ENCODE measurements at places on chromosomes 3 and 15. TPM values are rescaled to one million over a fixed set of nuclear protein-coding genes. Genes with fewer than 3 reads are reported as not detected.

DNA sequence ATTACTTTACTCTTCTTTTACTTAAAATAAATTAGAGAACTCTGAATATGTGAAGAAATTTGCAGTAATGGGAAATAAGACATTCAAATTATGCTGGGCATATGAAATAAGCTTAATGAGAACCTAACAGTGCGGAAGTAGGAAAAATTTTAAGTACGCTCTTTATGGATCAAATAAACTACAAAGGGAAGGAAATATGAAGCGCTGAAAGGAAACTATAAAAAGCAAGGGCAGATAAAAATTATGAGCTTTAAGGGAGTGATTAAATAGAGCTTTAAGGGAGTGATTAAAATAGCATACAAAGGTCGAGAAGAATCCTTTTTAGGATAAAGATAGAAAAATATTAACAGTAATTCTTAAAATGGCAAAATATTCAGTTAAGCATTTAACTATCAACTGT lies 118.3 kb upstream of the AADACL2 start:
- no peak for DNase-seq

- DNase-seq = no peak
These were observed 25.3 kb downstream of the CMSS1 start for GRCh38 chr3:99842826-99843589.

DNA sequence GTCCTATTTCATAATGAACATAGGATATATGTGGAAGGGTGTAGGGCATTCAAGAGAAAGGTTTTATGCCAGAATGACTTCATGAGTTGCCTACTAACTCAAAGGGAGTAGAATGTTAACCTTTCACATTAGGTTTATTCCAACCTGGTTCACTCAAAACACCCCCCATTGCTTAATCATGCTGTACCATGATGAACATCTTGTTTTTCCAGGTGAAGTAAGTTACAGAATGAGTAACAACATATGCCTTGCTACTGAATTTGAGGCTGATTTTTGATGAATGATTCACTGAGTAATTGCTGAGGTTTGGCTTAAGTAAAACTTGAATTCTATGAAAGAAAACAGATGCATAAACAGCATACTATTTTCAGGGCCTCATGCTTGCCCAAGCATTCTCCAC lies 5.9 kb upstream of the CLDN16 start:
- DNase-seq = no peak

DNA sequence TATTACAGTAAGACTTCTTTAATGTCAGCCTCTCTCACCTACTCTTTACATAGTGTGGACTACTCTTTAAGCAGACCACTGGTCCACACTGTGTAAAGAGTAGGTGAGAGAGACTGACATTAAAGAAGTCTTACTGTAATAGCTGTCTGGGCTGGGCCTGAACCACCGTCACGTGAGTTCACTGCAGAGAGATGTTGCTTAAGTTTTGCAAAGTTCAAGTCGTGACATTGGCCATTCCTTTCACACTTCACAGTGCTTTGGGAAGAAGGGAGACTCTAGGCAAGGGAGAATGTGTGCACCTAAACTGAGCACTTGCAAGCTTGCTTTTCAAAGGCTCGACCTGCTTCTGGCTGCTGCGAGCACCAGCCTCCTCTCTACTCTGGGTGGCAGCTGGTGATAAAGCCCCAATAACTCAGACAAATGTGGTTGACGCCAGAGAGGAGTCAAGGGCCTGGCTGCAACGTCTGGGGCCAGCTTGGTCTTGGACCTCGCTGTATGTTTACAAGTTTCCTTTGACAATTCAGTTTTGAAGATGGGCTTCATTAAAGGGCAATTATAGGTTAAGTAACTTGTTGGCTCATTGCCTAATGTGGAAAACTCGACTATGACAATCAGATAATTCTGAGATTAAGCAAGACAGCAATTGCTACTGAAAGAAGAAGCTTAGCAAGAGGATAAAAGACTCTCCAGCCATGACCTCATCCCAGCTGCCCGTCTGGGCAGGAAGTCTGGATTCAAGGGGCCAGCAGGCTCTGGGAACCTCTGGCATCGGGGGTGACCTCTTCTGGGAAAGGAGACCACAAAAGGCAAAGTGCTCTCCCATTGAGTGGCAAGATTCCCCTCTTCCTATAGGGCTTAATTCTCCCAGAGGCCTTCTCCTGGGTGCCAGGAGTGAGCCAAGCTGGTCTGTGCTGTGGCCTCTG lies 242.1 kb upstream of the TLE3 start:
- no peak for DNase-seq

DNA sequence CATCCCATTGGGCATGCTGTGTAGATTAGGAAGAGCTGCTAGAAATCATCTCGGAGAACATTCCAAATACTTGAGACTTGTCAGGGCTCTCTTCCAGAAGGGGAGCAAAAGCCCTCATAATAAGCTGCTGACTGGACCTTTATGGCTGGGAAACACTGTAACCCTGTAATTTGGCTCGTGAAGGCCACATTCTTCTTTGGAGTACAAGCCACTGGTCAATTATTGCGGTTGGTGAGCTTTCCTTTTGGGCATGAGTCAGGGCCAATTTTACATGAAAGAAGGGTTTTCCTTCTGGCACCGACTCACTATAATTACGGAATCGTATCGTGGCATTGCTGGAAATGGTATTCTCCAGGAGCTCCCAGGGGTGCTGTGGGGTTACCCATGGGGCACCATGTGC lies 434.5 kb upstream of the RGMA start:
- no peak for DNase-seq

The ST8SIA2 gene
- polyA plus RNA-seq = 6.0 TPM

All from renal pelvis (tissue), 12 donors.